GM04503 (cell line): ENCODE measurements at places on chromosomes 1 and 21.

GRCh38 chr1:106727171-106727570 lies 329.3 kb upstream of the PRMT6 start:
- no peak for DNase-seq

DNA sequence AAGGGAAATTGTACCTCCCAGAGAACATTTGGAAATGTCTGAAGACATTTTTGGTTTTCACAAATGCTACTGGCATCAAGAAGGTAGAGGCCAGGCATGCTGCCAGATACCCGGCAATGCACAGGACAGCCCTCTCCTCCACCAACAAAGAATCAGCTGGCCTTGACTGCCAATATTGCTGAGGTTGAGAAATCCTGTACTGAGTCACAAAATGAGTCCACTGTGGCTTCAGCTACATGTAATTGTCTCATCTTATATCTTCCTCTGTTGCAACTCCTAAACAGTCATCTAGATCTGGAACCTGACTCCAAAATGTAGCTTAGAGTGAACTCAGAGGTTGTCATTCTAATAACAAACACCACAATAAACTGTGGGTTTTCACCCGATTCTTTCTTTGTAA lies 327.5 kb upstream of the POGK start:
- no peak for DNase-seq

DNA sequence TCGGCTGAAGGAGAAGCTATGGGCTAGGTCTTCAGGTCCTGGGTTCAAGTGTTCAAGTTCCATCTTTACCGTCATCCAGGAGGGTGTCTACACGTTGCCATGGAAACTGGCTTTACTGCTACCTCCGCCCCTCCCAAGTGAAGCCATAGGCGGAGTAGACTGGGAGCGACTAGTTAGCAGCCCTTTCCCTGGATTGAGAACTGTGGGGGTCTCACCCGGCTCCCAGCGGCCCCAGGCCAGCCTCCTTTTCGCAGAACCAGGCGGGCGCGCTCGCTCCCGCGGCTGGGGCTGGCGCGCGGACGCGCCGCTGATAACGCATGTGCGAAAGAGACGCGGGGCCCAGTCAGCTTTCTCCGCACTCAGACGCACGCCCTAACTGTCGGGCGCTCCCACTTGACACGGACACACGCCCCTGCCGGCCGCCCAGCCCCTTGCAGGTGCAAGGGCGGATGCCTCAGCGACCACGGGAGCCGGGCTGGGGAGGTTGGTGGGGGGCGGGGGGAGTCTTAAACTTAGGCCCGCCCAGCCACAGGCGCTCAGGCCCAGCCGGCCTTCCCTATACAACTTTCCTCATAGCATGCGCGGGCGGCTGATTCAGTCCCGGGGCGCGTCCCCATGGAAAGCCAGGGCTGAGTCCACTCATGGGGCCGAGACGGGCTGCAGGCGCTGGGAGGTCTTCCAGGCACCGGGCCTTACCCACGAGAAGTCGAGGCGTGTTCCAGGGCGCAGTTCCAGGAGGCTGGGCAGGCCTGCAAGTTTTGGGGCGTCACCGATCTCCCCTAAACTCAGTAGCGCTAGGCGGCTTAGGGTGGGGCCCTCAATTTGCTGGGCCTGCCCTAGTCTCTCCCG lies 7.4 kb downstream of the EFNA4 start:
- no peak for DNase-seq

- no peak for DNase-seq
Measured at GRCh38 chr1:23423415-23424292, 894 bp downstream of the TCEA3 start.

DNA sequence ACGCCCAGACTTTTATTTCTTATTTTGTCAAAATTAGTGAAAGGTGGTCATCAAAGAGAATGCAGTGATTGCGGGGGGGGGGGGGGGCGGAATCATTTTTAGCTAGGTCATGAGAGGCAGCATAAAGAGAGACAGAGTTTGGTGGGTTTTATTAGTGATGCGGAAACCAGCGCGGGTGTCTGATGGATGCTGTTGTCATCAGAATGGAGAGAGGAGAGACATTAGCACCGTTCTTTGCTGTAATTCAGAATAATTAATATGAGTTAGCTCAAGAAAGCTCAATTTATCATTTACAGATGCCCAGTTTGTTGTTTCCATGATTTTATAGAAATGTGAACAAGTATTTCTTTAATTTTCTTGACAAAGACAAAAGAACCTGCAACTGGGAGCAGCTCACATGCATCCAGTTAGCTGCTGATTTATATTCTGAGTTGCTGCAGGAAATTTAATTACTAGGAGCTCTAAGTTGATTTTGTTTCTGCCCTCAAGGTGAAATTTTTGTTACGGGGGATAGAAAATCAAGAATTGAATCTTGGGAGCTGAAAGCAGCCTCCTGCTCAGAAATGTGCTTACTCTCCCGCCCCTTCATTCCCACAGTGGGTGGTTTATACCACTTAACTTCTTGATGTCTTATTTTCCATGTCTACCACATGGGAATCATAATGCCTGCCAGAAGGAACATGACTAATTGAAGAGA lies 133.4 kb upstream of the MAP1LC3C start:
- DNase-seq = no peak

GRCh38 chr21:21051109-21052055 lies 53.2 kb downstream of the NCAM2 start:
- no peak for DNase-seq

- no peak for DNase-seq
Measured at GRCh38 chr21:32108566-32108965, 170.3 kb downstream of the MIS18A start.

DNA sequence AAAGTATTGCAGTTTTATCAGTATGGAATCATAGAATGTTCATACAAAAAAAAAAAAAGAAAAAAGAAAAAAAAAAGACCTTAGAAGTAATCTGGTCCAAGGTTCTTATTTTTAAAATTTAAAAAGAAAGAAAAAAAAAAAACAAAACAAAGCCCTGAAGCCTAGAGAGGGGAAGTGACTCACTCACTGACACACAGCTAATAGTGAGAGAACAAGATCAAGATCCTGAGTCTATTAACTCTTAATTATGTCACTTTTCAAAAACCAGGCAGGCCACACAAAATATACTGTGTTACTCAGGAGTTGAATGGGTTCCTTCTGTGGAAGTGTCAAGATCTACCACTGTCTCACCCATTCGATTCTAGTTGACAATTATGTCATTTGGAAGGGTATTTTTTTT lies 433.9 kb upstream of the DAB1 start:
- no peak for DNase-seq

DNA sequence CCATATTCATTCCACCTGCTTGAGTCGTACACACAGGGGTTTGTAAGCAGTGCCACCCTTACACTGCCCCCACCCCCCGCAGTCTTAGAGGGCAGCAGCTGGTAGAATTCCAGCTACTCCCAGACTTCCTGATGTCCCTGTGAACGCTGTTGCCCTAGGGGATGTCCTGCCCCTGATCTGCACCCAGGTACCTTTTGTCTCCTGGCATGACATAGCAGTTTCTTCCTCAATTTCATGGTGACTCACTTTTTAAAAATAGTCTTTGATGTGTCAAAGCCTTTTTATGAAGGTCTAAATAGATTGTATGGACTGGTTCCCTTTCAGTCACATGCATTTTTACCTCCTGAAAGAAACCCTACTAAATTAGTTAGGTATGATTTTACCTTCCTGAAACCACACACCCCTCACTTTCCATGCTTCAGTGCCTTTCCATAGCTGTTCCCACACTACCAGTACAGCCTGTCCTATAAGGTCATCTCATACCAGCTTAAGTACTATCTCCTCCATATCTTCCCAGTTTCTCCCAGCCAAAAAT lies 76.4 kb downstream of the ST3GAL3 start:
- DNase-seq = no peak

DNA sequence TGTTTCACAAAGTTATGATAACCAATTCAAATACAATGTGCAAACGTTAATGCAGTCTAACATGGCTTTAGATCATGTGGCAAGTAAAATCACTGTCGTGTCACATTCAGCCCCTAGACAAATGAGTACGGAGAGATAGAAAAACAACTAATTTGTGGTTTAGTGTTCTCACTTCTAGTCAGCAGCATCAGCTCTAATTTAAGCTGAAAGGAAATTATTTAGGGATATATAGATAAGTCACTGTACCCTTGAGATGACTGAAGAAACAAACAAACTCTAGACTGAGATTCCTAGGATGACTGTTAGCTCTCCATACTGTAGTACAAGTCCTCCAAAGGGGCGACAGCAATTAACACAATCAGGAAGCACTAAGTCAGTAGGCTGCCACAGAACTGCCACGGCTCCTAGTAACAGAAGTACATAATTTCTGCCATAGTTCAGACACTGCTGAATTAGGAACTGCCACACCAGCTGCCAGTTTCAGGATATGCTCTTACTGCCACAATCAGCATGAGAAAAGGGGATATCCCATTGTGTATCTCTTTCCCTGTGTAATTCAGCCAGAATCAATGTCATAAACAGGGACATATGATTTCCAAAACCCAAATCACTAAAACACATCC lies 150.4 kb upstream of the NEGR1 start:
- DNase-seq = no peak

- DNase-seq = no peak
Measured at GRCh38 chr1:5937373-5937857, 54.8 kb downstream of the NPHP4 start.

DNA sequence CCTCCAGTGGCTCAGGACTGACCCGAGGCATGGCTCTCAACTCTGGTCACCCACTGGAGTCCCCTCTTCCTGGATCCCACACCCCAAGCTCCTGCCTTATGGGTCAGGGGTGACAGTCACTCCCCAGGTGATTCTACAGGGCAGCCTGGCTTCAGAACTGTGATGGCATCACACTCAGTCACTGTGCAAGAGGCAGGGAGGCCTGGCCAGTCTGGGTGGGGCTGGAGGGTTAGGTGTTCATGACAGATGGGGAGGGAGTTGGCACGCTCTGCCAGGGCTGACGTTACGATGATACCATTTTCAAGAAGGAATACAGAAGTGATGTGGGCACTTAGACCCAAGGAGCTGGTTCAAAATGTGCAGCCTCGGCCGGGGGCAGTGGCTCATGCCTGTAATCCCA lies 25.2 kb upstream of the ABCG1 start:
- no peak for DNase-seq

GRCh38 chr21:29078869-29079767 lies 5.7 kb upstream of the CCT8 start:
- DNase-seq = no peak

- no peak for DNase-seq
Measured at GRCh38 chr21:32907521-32907920, 118.2 kb upstream of the OLIG2 start.

GRCh38 chr1:170765712-170766330 lies 101.9 kb downstream of the PRRX1 start:
- DNase-seq = peak; percentile 11

- DNase-seq = no peak
Measured at GRCh38 chr21:34522284-34522683, 10.3 kb upstream of the KCNE1 start.

DNA sequence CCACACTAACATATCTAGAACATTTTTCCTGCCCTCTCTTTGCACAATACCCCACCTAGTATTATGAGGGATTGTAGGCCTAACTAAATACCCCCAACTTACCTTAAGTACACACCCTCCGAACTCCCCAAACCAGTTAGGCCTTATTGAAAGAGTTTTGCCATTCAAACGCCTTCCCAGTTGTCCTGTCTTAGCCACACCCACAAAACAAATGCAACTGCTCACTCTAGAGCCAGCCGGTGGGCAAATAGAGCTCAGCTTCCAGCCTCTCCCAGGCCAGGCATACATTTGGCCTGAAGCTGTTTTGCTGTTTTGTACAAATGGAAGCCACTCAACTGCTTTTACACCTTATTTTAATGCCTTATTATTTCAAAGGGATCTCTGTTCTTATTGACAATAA lies 224.2 kb upstream of the RUNX1 start:
- no peak for DNase-seq
